PC-9 (cell line): ENCODE measurements at places on chromosomes 6 and 20. TPM values are rescaled to one million over a fixed set of nuclear protein-coding genes. Genes with fewer than 3 reads are reported as not detected.

- no peak overlapping the region for H3K4me3 ChIP-seq
- no peaks in the 10 kb centered on the region for H3K27me3 ChIP-seq
- peaks cover 4% of the 10 kb centered on the region; the same call in 1 of the 2 replicates for H3K4me1 ChIP-seq
- no peak for DNase-seq
Observed at GRCh38 chr6:87941556-87942358, 105.9 kb upstream of the SPACA1 start.

Gene SAMD10
- total RNA-seq, result 14.4 and 18.7 TPM in 2 replicates

Gene CST1
- total RNA-seq, result 0.76 TPM in 1 of 2 replicates, not detected in the other

- no peak for DNase-seq
- H3K4me3 ChIP-seq, result no peak overlapping the region
- H3K36me3 ChIP-seq, result no peaks in the 10 kb centered on the region
- no peaks in the 10 kb centered on the region; the same call in 1 of the 2 replicates for H3K4me1 ChIP-seq
- no peaks in the 10 kb centered on the region for H3K27me3 ChIP-seq
- no peak overlapping the region for H3K27ac ChIP-seq
Observed at GRCh38 chr6:39432330-39433025, 110.0 kb upstream of the KCNK16 start.

- H3K27ac ChIP-seq, result no peak overlapping the region
- no peaks in the 10 kb centered on the region for H3K36me3 ChIP-seq
- DNase-seq, result no peak
- no peaks in the 10 kb centered on the region for H3K27me3 ChIP-seq
- no peaks in the 10 kb centered on the region for H3K4me1 ChIP-seq
Observed at GRCh38 chr6:89475634-89476033, 42.7 kb downstream of the ANKRD6 start.

Gene PLCB4
- total RNA-seq, result 14.9 and 18.6 TPM in 2 replicates

GRCh38 chr6:24990944-24991809, 55.4 kb upstream of the RIPOR2 start:
- H3K4me3 ChIP-seq, result no peak overlapping the region
- H3K4me1 ChIP-seq, result peaks cover 3% of the 10 kb centered on the region; the same call in 1 of the 2 replicates
- no peak for DNase-seq

GRCh38 chr20:3352202-3352601, 55.3 kb downstream of the DNAAF9 start:
- no peak overlapping the region for H3K4me3 ChIP-seq
- H3K27ac ChIP-seq, result no peak overlapping the region

Gene SASH1
- total RNA-seq, result 32.9 and 35.5 TPM in 2 replicates

Gene ECT2L
- total RNA-seq, result not detected in 2 replicates

- H3K36me3 ChIP-seq, result peaks cover 11% of the 10 kb centered on the region; the same call in 1 of the 2 replicates
- no peak for DNase-seq
- no peak overlapping the region; the same call in 1 of the 2 replicates for H3K4me3 ChIP-seq
- H3K27me3 ChIP-seq, result no peaks in the 10 kb centered on the region
- no peak overlapping the region for H3K27ac ChIP-seq
- peaks cover 44% of the 10 kb centered on the region for H3K4me1 ChIP-seq
Observed at GRCh38 chr6:111603040-111603439, 2.6 kb downstream of the TRAF3IP2 start.

- H3K4me3 ChIP-seq, result no peak overlapping the region
- H3K27me3 ChIP-seq, result peaks cover 91% of the 10 kb centered on the region
- H3K27ac ChIP-seq, result no peak overlapping the region
- no peaks in the 10 kb centered on the region for H3K36me3 ChIP-seq
- H3K4me1 ChIP-seq, result no peaks in the 10 kb centered on the region
- no peak for DNase-seq
Observed at GRCh38 chr6:167292301-167293087, 1.4 kb downstream of the UNC93A start.

- no peaks in the 10 kb centered on the region for H3K4me1 ChIP-seq
- H3K27me3 ChIP-seq, result no peaks in the 10 kb centered on the region
- no peak overlapping the region for H3K4me3 ChIP-seq
- H3K36me3 ChIP-seq, result no peaks in the 10 kb centered on the region
- H3K27ac ChIP-seq, result no peak overlapping the region
Observed at GRCh38 chr6:93183531-93183972, 235.8 kb downstream of the EPHA7 start.

Gene NHLRC1
- 0.90 and 1.0 TPM in 2 replicates for total RNA-seq

DNA sequence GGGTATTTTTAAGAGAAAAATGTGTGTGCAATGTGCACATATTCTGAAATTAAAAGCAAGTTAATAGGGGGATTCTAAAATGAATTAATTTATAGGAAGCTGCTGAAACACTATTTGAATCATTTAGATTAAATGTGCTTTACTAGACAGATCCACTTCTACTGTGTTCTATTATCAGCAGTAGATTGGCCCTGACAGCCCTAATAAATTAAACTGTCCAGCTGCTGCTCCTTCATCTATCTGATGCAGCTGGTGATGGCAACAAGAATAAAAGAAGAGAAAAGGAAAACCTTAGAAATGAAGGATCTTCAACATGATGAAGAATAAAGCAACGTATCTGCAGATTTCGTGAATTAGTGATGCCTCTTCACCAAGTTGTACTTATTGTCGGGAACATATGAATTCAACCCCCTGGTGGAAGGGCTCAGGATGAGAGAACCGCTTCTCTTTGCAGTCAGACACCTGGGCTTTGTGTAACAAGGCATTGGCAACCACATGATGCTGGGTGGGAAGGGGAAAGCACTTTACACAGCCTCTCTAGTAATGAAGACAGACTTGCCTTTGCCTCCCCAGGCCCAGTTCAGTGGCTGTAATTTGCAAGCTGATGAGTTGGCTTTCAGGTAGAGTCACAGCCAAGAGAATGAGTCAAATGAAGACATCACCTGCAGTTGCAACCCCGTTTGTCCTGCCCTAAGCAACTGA, 94.4 kb downstream of the LAMP5 start:
- DNase-seq, result no peak
- H3K4me3 ChIP-seq, result no peak overlapping the region
- no peaks in the 10 kb centered on the region for H3K4me1 ChIP-seq
- no peak overlapping the region for H3K27ac ChIP-seq
- H3K27me3 ChIP-seq, result no peaks in the 10 kb centered on the region

- H3K27ac ChIP-seq, result peak overlapping the region; percentile 58
- no peak overlapping the region for H3K4me3 ChIP-seq
- peaks cover 36% of the 10 kb centered on the region for H3K4me1 ChIP-seq
Observed at GRCh38 chr20:35327074-35327976, 35.1 kb upstream of the FAM83C start.

Gene BCKDHB
- 29.7 and 41.5 TPM in 2 replicates for total RNA-seq

DNA sequence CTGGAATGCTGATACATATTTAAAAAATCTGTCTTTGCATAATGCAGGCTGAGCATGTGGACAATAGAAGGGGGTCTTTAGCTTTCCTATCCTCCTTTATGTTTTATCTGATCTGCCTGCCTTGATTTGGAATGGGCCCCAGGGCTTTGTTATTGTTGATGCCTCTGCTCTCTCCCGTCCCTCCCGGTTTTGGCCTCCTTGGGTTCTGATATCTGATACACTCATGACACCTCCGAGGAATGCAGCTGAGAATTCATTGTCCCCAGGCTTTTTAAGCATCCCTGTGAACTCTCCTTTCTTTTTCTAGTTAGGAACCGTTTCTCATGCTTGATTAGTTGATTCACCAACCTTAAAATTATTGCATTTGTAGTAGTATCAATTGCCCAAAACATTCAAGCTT, 185.5 kb upstream of the RALGAPA2 start:
- H3K4me1 ChIP-seq, result no peaks in the 10 kb centered on the region
- no peak overlapping the region for H3K27ac ChIP-seq
- DNase-seq, result no peak

DNA sequence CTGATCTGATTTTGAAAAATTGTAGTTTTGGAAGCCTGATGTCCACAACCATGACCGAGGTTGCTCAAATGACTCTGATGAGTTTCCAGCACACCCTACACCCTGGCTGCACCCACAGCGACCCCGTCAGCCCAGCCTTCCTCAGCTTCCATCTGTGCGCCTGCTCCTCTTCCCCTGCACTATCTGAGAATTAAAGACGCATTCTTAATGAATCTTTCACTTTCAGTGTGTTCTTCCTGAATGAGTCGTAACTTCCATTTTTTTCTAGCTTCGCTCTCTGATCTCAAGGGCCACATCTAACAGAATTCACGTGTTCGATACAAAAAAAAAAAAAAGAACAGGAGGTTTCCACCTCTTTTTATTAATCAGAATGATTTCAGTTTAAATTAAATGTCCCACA, 21.3 kb upstream of the RREB1 start:
- H3K27me3 ChIP-seq, result no peaks in the 10 kb centered on the region
- H3K4me1 ChIP-seq, result no peaks in the 10 kb centered on the region
- H3K36me3 ChIP-seq, result no peaks in the 10 kb centered on the region

- no peaks in the 10 kb centered on the region for H3K4me1 ChIP-seq
- H3K27ac ChIP-seq, result no peak overlapping the region
- no peak overlapping the region for H3K4me3 ChIP-seq
Observed at GRCh38 chr6:40541556-40542174, 45.5 kb downstream of the LRFN2 start.

DNA sequence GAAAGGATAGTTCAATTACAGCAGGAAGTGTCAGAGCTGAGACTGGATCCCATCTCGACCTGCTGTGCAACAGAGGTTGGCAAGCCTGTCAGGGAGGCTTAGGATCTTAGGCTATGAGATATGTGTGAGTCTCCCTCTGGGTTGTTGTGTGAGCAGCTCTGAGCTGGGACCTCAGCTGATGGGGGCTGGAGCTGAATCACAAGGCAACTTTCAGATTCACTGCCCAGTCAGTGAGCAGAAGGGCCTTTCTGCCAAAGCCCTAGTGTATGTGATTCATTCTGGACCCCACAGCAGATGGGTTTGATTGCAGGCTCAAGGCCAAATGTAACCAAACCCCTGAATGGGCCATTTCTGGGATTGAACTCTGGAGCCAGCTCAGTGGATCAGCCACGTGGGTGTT, 4.5 kb downstream of the PI3 start:
- no peak overlapping the region for H3K27ac ChIP-seq
- H3K4me3 ChIP-seq, result no peak overlapping the region
- no peaks in the 10 kb centered on the region for H3K27me3 ChIP-seq
- H3K4me1 ChIP-seq, result peaks cover 54% of the 10 kb centered on the region

GRCh38 chr6:40550202-40551101, 36.7 kb downstream of the LRFN2 start:
- H3K4me3 ChIP-seq, result no peak overlapping the region
- no peaks in the 10 kb centered on the region for H3K36me3 ChIP-seq

DNA sequence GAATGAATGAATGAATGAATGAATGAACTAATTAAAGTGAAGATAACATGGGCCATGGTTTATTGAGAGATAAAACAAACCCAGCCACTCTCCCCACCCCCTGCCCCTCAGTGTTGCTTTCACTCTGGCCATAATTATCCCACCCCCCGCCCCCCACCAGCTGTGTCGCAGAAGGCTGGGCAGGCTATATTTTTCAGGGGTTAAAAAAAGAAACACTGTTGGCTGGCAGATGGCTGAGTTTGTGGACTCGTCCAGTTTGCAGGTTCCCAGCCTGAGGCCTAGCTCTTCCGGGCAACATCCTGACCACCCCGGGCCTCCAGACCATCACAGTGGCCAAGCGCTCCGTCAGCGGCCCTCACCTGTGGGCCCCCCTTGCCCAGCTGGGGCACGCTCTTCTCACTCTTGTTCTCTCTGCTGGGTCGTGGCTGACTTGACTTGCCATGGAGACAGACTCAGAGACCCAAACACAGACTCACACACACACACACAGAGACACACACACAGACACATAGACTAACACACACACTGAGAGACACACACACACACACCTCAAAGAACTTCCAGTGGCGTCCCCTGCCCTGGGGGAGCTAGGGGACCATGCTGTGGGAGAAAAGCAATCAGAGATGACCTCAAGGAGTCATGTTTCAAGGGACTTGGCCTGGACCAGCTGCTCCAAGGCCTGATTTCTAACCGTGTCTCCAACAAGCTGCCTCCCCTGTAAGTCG, 2.2 kb upstream of the GRM4 start:
- H3K27ac ChIP-seq, result no peak overlapping the region
- H3K4me3 ChIP-seq, result no peak overlapping the region
- H3K4me1 ChIP-seq, result no peaks in the 10 kb centered on the region
- no peak for DNase-seq

- H3K4me3 ChIP-seq, result no peak overlapping the region
- no peaks in the 10 kb centered on the region for H3K36me3 ChIP-seq
- DNase-seq, result no peak
- peaks cover 28% of the 10 kb centered on the region for H3K4me1 ChIP-seq
- no peaks in the 10 kb centered on the region for H3K27me3 ChIP-seq
Observed at GRCh38 chr6:11606332-11606731, 68.8 kb downstream of the TMEM170B start.

Gene ADTRP
- 4.1 and 7.9 TPM in 2 replicates for total RNA-seq

GRCh38 chr6:140879946-140880345, 1252.8 kb upstream of the GJE1 start:
- DNase-seq, result no peak
- no peaks in the 10 kb centered on the region for H3K27me3 ChIP-seq
- peaks cover 8% of the 10 kb centered on the region for H3K4me1 ChIP-seq
- H3K27ac ChIP-seq, result no peak overlapping the region
- no peaks in the 10 kb centered on the region for H3K36me3 ChIP-seq

Gene CRISP3
- 0.48 and 0.79 TPM in 2 replicates for total RNA-seq

DNA sequence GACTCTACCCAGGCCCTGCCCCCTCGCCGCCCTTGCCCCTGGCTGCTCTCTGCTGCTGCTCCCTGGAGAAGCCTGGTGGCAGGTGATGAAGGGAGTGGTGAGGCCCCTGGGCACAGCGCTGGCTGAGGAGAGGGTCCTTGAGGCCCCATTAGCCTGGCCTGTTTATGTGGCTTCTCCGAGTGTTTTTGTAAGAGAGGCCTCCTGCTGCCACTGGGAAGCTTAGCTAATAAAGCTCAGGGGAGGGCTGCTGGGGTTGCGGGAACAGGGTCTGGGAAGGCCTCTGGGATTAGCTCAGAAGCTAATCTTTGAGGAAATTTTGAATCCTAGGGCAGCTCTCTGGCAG, 15.5 kb downstream of the EBF4 start:
- H3K27ac ChIP-seq, result no peak overlapping the region
- H3K36me3 ChIP-seq, result no peaks in the 10 kb centered on the region
- no peak overlapping the region for H3K4me3 ChIP-seq
- DNase-seq, result no peak
- peaks cover 91% of the 10 kb centered on the region for H3K27me3 ChIP-seq
- H3K4me1 ChIP-seq, result no peaks in the 10 kb centered on the region

GRCh38 chr6:6091608-6092002, 84.9 kb upstream of the NRN1 start:
- no peak overlapping the region for H3K4me3 ChIP-seq
- H3K27ac ChIP-seq, result no peak overlapping the region
- no peaks in the 10 kb centered on the region for H3K4me1 ChIP-seq
- no peaks in the 10 kb centered on the region for H3K36me3 ChIP-seq
- no peak for DNase-seq

Gene MYH7B
- total RNA-seq, result 1.0 and 2.3 TPM in 2 replicates

Gene SPATA25
- total RNA-seq, result 5.2 and 6.3 TPM in 2 replicates

Gene YIPF3
- total RNA-seq, result 91.3 and 98.4 TPM in 2 replicates
